ENCODE measurements at places on chromosomes 16 and 17.

DNA sequence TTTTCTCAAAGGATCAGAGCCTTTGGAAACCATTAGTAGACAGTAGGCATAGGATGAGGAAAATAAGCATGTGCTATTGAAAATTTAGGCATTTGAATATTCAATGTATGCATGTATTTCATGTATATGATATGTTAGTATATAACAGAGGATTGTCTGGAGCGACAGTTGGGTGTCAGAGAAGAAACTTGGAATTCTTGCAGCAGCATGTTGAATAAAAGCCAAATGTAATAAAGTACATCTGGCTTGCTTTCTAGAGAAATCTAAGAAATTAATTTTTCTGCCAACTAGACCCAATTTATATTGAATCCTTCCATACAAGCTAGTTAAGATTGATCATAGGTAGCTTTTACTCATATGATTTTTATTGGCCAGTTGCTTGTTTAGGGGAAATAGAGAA, 578.8 kb downstream of the CDH11 start:
- DNase-seq, result no peak

GRCh38 chr17:40903129-40903847, 18.2 kb upstream of the KRT20 start:
- no peak for DNase-seq

GRCh38 chr17:32658470-32659418, 172.0 kb downstream of the CDK5R1 start:
- DNase-seq, result no peak

- DNase-seq, result no peak
Observed at GRCh38 chr17:38542286-38542685, 63.5 kb downstream of the SRCIN1 start.

DNA sequence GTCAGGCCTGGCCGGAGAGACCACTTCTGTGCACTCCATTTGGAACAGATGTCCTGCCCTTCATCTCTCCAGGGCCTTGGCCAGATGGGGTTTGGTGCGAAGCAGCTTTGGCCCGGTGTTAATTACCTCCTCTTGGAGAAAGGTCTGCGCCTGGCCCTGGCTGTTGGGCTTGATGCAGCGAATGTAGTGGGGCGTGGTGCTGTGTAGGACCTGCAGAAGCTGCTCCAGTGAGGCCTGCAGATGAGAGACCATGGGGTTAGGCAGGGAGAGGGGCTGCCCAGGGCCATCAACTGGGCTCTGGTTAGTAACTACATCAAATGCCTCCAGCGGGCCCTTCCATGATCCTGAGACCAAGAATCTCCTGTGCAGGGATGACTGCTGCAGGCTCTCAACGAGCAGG, 18.7 kb downstream of the ZNHIT3 start:
- DNase-seq, result no peak

GRCh38 chr16:25413133-25413532, 155.5 kb upstream of the ZKSCAN2 start:
- no peak for DNase-seq

- DNase-seq, result no peak
Observed at GRCh38 chr16:4391631-4392381, 20.2 kb downstream of the VASN start.

- DNase-seq, result no peak
Observed at GRCh38 chr16:59719121-59719520, 985.0 kb upstream of the GOT2 start.
